ENCODE measurements at places on chromosomes 4 and X. TPM values are rescaled to one million over a fixed set of nuclear protein-coding genes. Genes with fewer than 3 reads are reported as not detected.

RPL10 gene
- 6,193 TPM for polyA plus RNA-seq

BEND2 gene
- not detected for polyA plus RNA-seq

SLC9A7 gene
- 0.53 TPM for polyA plus RNA-seq

ART3 gene
- 1.1 TPM for polyA plus RNA-seq

VCX3B gene
- 3.2 TPM for polyA plus RNA-seq

ZNF157 gene
- not detected for polyA plus RNA-seq
